Osteoblast (primary cell): ENCODE measurements at places on chromosomes 2 and 18. TPM values are rescaled to one million over a fixed set of nuclear protein-coding genes. Genes with fewer than 3 reads are reported as not detected.

GCG gene
- not detected in 2 replicates for total RNA-seq

KRTCAP3 gene
- total RNA-seq: under 0.01 and 0.72 TPM in 2 replicates

SNED1 gene
- total RNA-seq: 94.8 and 127 TPM in 2 replicates

SERPINB12 gene
- not detected in 2 replicates for total RNA-seq

TOGARAM2 gene
- under 0.01 and 0.72 TPM in 2 replicates for total RNA-seq

ATP6V1B1 gene
- total RNA-seq: 0.88 and 2.5 TPM in 2 replicates

GRP gene
- not detected in 2 replicates for total RNA-seq

IL1RL2 gene
- 0.72 and 1.2 TPM in 2 replicates for total RNA-seq

PER2 gene
- total RNA-seq: 7.4 and 9.4 TPM in 2 replicates

OBSL1 gene
- 60.4 and 65.9 TPM in 2 replicates for total RNA-seq

SDC1 gene
- total RNA-seq: 7.6 and 11.8 TPM in 2 replicates

BOLL gene
- total RNA-seq: not detected in 2 replicates

ABCG5 gene
- total RNA-seq: not detected in 2 replicates

SLC38A11 gene
- not detected in 2 replicates for total RNA-seq

VWC2L gene
- not detected in 2 replicates for total RNA-seq

ATP6V1C2 gene
- under 0.01 TPM in 2 replicates for total RNA-seq

CEP192 gene
- total RNA-seq: 29.7 and 29.8 TPM in 2 replicates

OSR1 gene
- 15.2 and 20.9 TPM in 2 replicates for total RNA-seq

FIGN gene
- total RNA-seq: 2.5 and 4.1 TPM in 2 replicates

WNT10A gene
- total RNA-seq: not detected in 2 replicates

DSG1 gene
- total RNA-seq: not detected in 2 replicates

PARD6G gene
- total RNA-seq: 2.2 and 4.4 TPM in 2 replicates

ODC1 gene
- 106 and 109 TPM in 2 replicates for total RNA-seq

SPOPL gene
- 21.2 and 23.5 TPM in 2 replicates for total RNA-seq

TRABD2A gene
- 2.9 and 3.5 TPM in 2 replicates for total RNA-seq

CPO gene
- not detected in 2 replicates for total RNA-seq

PKP4 gene
- 47.4 and 54.5 TPM in 2 replicates for total RNA-seq

FSIP2 gene
- total RNA-seq: under 0.01 TPM in 2 replicates

RNF152 gene
- total RNA-seq: 3.3 and 5.0 TPM in 2 replicates

EXOC6B gene
- 24.5 and 24.6 TPM in 2 replicates for total RNA-seq

DGKD gene
- 6.5 TPM in 2 replicates for total RNA-seq

KIAA2012 gene
- total RNA-seq: under 0.01 TPM in 1 of 2 replicates, not detected in the other

TTLL4 gene
- 13.0 and 15.6 TPM in 2 replicates for total RNA-seq

PFN4 gene
- 0.88 TPM in 1 of 2 replicates, not detected in the other for total RNA-seq

KCNE4 gene
- total RNA-seq: 37.6 and 40.4 TPM in 2 replicates

LYPD6B gene
- 2.5 and 2.9 TPM in 2 replicates for total RNA-seq

SERPINB11 gene
- not detected in 2 replicates for total RNA-seq

BCL11A gene
- 0.29 and 1.4 TPM in 2 replicates for total RNA-seq

GREB1L gene
- total RNA-seq: under 0.01 and 0.36 TPM in 2 replicates

INHBB gene
- under 0.01 and 0.29 TPM in 2 replicates for total RNA-seq

C1D gene
- 24.8 and 25.7 TPM in 2 replicates for total RNA-seq

SLC39A10 gene
- total RNA-seq: 31.8 and 38.0 TPM in 2 replicates

UGT1A6 gene
- not detected in 2 replicates for total RNA-seq

PAIP2B gene
- total RNA-seq: 0.36 and 0.59 TPM in 2 replicates

GREB1 gene
- total RNA-seq: 1.1 and 1.2 TPM in 2 replicates

PTPN4 gene
- total RNA-seq: 19.5 and 24.8 TPM in 2 replicates

GKN1 gene
- total RNA-seq: 0.29 TPM in 1 of 2 replicates, not detected in the other

KCNIP3 gene
- under 0.01 and 0.29 TPM in 2 replicates for total RNA-seq

SLC9A4 gene
- total RNA-seq: not detected in 2 replicates
